PC-9 (cell line): ENCODE measurements at places on chromosomes 4 and X. TPM values are rescaled to one million over a fixed set of nuclear protein-coding genes. Genes with fewer than 3 reads are reported as not detected.

- no peak for DNase-seq
- no peaks in the 10 kb centered on the region for H3K4me1 ChIP-seq
- no peaks in the 10 kb centered on the region for H3K27me3 ChIP-seq
- H3K27ac ChIP-seq, result no peak overlapping the region
Observed at GRCh38 chrX:122464341-122464740, 719.7 kb upstream of the GRIA3 start.

DNA sequence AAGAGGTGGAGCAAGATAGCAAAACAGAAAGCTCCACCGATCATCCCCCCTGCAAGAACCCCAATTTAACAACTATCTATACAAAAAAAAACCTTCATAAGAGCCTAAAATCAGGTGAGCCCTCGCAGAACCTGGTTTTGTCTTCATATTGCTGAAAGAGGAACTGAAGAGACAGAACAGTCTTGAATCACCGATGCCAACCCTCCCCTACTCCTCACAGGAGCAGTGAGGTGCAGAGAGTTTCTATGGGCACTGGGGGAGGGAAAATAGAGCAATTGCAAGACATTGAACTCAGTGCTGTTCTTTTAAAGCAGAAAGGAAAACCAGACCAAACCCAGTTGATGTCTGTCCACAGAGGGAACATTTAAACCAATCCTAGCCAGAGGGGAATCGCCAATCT is 1370.3 kb downstream of the FAM133A start:
- no peak for DNase-seq
- no peak overlapping the region for H3K27ac ChIP-seq
- H3K4me1 ChIP-seq, result no peaks in the 10 kb centered on the region
- H3K27me3 ChIP-seq, result no peaks in the 10 kb centered on the region
- no peak overlapping the region for H3K4me3 ChIP-seq

The CXorf49 gene
- total RNA-seq, result not detected in 2 replicates

GRCh38 chr4:140149846-140150635 is 3.9 kb downstream of the MAML3 start:
- H3K4me3 ChIP-seq, result peak overlapping the region; percentile 87
- peaks cover 30% of the 10 kb centered on the region for H3K4me1 ChIP-seq
- H3K36me3 ChIP-seq, result no peaks in the 10 kb centered on the region; the same call in 1 of the 2 replicates
- H3K27ac ChIP-seq, result peak overlapping the region; percentile 100
- peak; percentile 55 for DNase-seq

The NEK1 gene
- total RNA-seq, result 12.2 and 18.6 TPM in 2 replicates

DNA sequence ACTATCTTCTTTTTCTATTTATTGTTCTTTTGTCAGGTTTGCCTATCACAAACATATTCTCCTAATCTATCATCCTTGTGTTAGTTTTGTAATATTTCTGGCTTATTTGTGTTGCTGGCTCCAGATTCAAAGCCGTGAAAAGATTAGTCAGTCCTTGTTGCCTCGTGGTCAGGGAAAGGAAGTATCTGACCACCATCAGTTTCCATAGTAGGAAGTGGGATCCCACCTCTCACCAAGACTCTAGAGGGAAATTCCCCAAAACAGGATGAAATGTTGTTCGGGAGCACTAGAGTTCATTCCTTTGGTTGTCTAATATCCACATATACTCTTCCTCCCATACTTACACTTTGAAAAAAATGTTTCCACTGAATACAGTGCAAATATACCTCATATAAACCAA is 131.0 kb upstream of the HUWE1 start:
- no peak overlapping the region for H3K27ac ChIP-seq
- no peaks in the 10 kb centered on the region for H3K36me3 ChIP-seq
- no peaks in the 10 kb centered on the region for H3K27me3 ChIP-seq
- no peak overlapping the region for H3K4me3 ChIP-seq

GRCh38 chr4:169236873-169237626 is 33.7 kb downstream of the SH3RF1 start:
- H3K4me3 ChIP-seq, result no peak overlapping the region
- no peaks in the 10 kb centered on the region for H3K27me3 ChIP-seq
- H3K36me3 ChIP-seq, result no peaks in the 10 kb centered on the region
- H3K27ac ChIP-seq, result no peak overlapping the region

GRCh38 chr4:174646326-174646725 is 124.0 kb upstream of the HPGD start:
- H3K36me3 ChIP-seq, result no peaks in the 10 kb centered on the region
- no peak overlapping the region for H3K27ac ChIP-seq
- H3K4me1 ChIP-seq, result no peaks in the 10 kb centered on the region
- DNase-seq, result no peak
- no peak overlapping the region for H3K4me3 ChIP-seq

- H3K27ac ChIP-seq, result no peak overlapping the region
- H3K4me1 ChIP-seq, result no peaks in the 10 kb centered on the region
- no peak overlapping the region for H3K4me3 ChIP-seq
- H3K27me3 ChIP-seq, result peaks cover 6% of the 10 kb centered on the region; the same call in 1 of the 2 replicates
- no peak for DNase-seq
Observed at GRCh38 chr4:181971411-181971810, 271.8 kb upstream of the TENM3 start.

DNA sequence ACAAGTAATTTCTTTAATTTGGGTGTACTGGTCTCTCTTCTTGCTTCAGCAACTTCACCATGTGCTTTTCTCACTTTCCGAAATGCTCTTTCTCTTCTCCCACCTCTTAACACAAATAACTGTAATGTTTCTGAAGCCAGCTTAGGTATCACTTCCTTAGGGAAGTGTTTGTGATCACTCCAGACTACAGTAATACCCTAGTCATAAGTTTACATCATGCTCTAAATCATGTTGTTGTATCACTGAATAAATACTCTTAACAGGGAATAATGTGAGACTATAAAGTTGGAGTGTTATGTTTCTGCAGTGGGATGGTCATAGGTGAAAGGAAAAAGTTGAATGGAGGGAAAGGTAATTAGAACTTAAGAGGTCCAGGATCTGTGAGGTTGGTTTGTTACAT is 712.3 kb downstream of the C4orf33 start:
- no peaks in the 10 kb centered on the region for H3K36me3 ChIP-seq
- no peak overlapping the region for H3K27ac ChIP-seq
- DNase-seq, result no peak
- H3K27me3 ChIP-seq, result no peaks in the 10 kb centered on the region
- H3K4me1 ChIP-seq, result peaks cover 6% of the 10 kb centered on the region
- no peak overlapping the region for H3K4me3 ChIP-seq

- DNase-seq, result no peak
- H3K4me1 ChIP-seq, result no peaks in the 10 kb centered on the region
- no peaks in the 10 kb centered on the region; the same call in 1 of the 2 replicates for H3K36me3 ChIP-seq
- no peak overlapping the region for H3K4me3 ChIP-seq
- no peaks in the 10 kb centered on the region for H3K27me3 ChIP-seq
Observed at GRCh38 chrX:15815779-15816437, 25.6 kb downstream of the ZRSR2 start.
